ENCODE measurements at places on chromosomes 2 and 18.
A peak's percentile ranks its signal among the peaks of the same experiment; 100 is the strongest.

GRCh38 chr2:43943323-43943722, 52.5 kb downstream of the LRPPRC start:
- no peak for DNase-seq

- no peak for DNase-seq
These were observed 16.5 kb upstream of the PSD4 start for GRCh38 chr2:113157118-113157896.

- DNase-seq: peak; percentile 82
These were observed 14.9 kb downstream of the ITGA6 start for GRCh38 chr2:172442072-172442895.

DNA sequence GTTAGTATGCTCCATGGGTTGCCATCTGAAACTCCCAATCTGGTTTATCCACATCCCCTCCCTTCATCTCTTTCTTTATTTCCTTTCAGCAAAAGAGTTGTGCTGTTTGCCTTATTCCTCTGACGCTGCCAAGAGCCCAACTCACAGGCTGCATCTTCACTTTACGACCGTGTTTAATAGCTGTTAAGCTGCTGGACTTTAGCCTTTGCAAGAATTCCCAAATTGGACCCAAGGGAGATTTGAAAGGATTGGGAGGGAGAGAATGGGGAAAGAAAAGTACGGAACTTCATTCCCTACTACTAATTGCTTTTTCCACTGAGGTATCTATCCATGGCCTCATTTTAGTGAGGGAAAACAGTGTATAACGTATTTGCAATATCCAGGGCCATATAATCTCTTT, 263.4 kb upstream of the MEIS1 start:
- no peak for DNase-seq

DNA sequence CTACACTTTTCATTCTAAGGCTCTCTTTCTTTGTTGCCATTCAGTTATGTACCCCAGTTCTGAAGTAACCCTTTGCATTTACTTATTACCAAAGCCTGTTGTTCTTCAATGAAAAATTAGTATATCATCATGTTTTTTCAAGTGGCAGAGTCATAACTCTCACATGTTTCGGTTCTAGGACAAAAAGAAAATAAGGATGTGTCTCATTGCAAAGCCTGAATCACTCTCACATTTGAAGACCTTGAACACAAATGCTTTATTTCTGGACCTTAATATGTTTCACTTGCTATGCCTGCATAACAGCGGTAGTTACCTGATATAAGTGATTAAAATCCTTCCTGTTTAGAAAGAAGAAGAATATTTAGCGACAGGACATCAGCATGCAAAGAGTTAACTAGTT, 49.1 kb downstream of the ZEB2 start:
- no peak for DNase-seq

All from GM04504 (cell line).